Activated T-cell treated with anti-CD3 and anti-CD28 coated beads, Interleukin-2, amount 50 U/mL, for 4 hours (primary cell): ENCODE measurements at places on chromosomes 11 and 22.

DNA sequence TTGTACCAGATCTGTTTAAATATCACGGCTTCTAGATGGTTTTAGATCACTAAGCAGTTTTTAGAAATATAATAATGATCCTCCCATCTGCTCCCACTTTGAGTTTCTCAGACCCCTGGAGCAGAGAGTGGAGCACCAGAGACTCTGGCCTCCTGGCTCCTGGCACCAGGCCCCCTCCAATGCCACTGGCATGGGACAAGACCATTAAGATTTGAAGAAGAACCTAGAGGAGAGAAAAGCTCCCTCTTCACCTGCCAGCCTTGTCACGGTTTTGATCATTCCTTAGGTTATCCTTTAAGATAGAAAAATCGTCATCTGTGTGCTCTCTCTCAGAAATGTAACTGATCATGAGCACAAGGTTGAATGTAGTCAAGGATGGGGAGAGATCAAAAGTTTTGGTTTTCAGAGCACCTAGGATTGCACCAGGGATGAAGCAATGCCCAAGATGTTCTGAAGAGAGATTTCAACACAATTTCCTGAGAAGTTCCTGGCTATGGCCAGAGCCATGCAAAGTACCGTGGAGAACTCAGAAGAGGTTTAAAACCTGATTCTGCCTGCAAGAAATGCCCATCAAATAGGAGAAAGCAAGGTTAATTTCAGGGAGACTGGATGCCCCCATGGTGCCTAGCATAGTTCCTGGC lies 22.2 kb downstream of the IL10RA start:
- DNase-seq, result no peak

DNA sequence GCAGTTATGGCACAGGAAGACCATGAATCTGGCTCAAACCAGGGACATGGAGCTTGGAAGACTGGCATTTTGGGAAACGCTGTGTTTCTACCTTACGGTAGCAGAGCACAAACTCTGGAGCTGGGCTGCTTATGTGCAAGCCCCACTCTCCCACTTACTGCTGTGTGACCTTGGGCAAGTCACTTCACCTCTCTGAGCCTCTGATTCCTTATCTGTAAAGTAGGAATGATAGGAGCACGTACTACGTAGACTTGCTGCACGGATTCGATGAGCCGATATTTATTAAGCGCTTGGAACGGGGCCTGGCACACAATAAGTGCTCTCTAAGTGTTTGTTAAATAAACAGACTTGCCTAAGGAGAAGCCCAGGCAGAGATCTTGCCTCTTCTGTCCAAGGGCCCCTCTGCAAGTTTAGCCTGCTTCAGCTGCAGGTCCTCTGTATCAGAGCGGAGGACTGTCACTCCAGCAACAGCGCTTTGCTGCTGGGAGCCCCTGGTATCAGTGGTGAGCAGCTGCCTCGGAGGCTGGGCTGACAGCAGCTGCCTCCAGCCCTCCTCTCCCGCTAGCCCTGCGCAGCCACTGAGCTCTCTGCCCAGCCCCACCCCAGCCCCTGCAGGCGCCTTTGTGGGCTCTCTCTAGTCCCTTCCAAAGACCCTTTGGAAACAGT lies 96.9 kb upstream of the ANO1 start:
- DNase-seq, result no peak

DNA sequence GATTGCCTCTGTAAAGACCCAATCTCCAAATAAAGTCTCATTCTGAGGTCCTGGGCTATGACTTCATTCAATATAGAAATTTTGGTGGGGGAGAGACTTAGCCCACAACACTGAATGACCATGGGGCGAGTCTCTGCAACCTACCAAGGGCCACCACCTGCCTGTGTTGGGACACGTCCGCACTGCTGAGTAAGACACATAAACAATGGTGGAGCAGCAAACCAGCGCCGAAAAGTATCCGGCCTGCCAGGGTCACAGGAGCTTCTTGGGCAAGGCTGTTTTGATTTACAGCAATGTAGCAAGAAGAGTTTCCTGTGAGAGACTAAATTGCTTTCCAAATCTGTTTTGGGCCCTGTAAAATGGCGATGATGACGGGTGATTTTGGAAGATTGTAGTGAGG lies 122.3 kb downstream of the SHANK2 start:
- no peak for DNase-seq

GRCh38 chr22:45628515-45628914 lies 43.1 kb upstream of the ATXN10 start:
- DNase-seq, result no peak

- no peak for DNase-seq
Measured at GRCh38 chr11:113287801-113288200, 26.6 kb upstream of the TTC12 start.

GRCh38 chr11:61950035-61950547 lies at the start of gene BEST1:
BEST1 (plus strand) TSS chr11:61950351; CDS start chr11:61951807, 1,456 bp downstream.
- no peak for DNase-seq

DNA sequence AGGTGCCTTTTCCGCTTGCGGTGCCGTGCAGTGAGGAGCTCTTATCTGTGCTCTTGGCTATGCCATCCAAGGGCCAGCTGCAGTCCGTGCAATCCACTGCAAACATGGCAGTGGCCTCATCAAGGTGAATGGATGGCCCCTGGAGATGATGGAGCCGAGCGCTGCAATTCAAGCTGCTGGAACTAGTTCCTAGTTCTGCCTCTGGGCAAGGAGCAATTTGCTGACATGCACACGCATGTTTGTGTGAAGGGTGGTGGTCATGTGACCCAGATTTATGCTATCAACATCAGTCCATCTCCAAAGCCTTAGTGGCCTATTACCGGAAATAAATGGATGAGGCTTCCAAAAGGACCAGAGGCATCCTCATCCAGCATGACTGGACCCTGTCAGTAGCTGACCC lies 3.1 kb upstream of the EHD1 start:
- no peak for DNase-seq

- DNase-seq, result no peak
Measured at GRCh38 chr11:117414724-117415123, 87.1 kb downstream of the CEP164 start.

DNA sequence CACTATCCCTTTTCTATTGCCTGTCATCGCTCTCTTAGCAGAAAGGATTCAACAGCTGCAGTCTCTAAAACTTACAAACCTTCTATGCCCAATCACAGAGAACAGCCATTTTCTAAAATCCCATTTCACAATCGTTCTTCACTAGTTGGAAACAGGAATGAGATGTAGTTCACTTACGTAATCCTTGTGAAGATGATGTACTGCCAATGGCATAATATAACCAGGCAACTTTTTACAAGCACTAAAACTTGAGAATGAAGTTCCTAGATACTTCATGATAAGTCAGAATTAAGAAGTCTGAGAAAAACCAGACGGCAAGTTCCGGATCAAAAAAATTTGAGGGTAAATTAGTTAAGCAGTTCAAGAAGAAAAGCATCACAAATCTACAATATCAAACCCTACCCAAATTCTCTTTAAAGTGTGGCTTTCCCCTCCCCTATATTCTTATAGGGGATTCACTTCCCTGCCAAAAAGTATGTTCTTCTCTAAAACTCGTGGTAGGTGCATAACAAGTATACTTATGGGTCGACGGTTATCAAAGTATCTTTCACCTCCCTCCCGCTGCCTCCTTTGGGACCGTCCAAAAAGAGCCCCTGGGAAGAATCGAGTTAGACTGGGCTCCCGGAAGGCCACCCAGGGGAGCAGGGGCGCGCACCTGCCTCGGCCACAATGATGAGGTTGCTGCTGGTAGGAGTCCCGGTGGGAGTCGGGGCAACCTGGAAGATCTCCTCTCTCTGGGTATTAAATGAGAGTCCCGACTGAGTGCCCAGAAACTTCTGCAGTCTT lies 666 bp downstream of the MSANTD4 start:
- no peak for DNase-seq

DNA sequence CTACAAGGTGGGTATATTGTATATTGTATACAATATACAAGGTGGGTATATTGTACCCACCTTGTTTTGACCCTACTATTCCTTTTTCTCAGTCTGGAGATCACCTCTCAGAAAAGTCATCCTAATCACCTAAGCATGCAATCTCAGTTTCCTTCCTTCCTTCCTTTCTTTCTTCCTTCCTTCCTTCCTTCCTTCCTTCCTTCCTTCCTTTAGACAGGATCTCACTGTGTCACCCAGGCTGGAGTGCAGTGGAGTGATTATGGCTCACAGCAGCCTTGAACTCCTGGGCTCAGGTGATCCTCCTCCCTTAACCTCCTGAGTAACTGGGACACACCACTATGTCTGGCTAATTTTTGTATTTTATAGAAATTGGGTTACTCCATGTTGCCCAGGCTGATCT lies 1.2 kb upstream of the KCNE3 start:
- DNase-seq, result no peak

GRCh38 chr11:12239804-12240371 lies 129.5 kb downstream of the MICAL2 start:
- DNase-seq, result no peak

- DNase-seq, result no peak
Measured at GRCh38 chr11:19122960-19123615, 6.1 kb downstream of the ZDHHC13 start.

- no peak for DNase-seq
Measured at GRCh38 chr11:10117709-10118351, 176.2 kb downstream of the SBF2 start.

- DNase-seq, result no peak
Measured at GRCh38 chr11:77322926-77323590, 21.6 kb upstream of the GDPD4 start.

GRCh38 chr11:10538924-10539323 lies 2.1 kb downstream of the RNF141 start:
- no peak for DNase-seq

- no peak for DNase-seq
Measured at GRCh38 chr11:118522571-118523072, 4.7 kb upstream of the TTC36 start.
